ENCODE measurements at places on chromosomes 7 and 10. TPM values are rescaled to one million over a fixed set of nuclear protein-coding genes. Genes with fewer than 3 reads are reported as not detected.

GRCh38 chr7:130926001-130926691 lies 192.1 kb upstream of the KLF14 start:
- no peaks in the 10 kb centered on the region for H3K36me3 ChIP-seq
- no peaks in the 10 kb centered on the region for H3K27me3 ChIP-seq
- no peak for DNase-seq
- peaks cover 15% of the 10 kb centered on the region for H3K4me1 ChIP-seq
- H3K27ac ChIP-seq: no peak overlapping the region

DNA sequence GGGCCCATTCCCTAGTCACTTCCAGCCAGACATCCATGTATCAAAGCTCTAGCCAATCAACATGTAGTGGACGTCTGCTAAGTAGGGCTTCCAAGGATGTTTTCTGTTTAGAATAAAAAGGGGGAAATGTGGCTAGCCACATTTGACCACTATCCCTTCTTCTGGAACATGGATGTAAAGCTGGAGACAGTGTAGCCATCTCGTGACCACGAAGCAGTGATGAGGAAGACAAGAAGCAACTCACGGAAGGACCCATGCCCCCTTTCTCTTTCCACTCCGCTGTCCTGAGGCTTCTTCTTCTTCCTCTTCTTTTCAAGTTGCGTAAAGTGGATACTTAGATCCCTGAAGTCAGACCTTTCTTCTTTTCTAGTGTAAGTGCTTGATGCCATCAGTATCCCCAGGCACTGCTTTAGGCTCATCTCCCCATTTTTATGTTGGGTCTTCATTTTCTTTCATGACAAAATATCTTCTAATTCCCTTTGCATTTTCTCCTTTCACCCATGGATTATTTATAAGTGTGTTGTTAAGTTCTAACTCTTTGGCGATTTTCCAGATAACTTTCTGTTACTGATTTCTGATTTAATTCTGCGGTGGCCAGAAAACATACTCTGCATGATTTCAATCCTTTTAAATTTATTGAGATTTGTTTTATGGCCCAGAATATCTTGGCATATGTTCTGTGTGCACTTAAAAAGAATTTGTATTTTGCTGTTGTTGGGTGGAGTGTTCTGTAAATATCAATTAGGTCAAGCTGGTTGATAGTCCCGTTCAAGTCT lies 594.5 kb downstream of the SDK1 start:
- H3K27ac ChIP-seq: no peak overlapping the region
- H3K4me1 ChIP-seq: peaks cover 24% of the 10 kb centered on the region
- no peaks in the 10 kb centered on the region for H3K36me3 ChIP-seq
- H3K4me3 ChIP-seq: no peak overlapping the region

The LRRC61 gene
- 10.2 TPM for total RNA-seq

The PLAU gene
- 100 TPM for total RNA-seq

DNA sequence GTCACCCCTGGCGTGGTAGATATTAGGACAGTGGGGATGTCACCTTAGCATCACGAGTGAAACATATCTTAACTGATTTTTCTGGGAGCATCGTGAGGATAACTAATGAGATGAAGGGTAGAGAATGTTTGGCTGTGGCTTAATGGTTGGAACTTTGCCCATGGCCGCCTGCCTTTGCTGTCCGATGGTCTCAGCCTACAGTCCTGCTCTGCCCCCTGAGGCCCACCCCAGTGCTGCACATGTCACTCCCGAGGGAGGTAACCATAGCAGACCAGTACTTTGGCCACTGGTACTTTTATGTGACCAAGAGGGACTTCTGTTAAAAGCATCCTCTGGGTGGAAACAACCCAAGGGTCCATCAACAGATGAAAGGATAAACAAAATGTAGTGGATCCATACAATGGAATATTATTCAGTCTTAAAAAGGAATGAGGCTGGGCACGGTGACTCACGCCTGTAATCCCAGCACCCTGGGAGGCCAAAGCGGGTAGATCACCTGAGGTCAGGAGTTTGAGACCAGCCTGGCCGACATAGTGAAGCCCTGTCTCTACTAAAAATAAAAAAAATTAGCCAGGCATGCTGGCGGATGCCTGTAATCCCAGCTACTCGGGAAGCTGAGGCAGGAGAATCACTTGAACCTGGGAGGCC lies 58.4 kb downstream of the TACR2 start:
- no peaks in the 10 kb centered on the region for H3K27me3 ChIP-seq
- H3K4me3 ChIP-seq: no peak overlapping the region
- H3K27ac ChIP-seq: peak overlapping the region; percentile 97

DNA sequence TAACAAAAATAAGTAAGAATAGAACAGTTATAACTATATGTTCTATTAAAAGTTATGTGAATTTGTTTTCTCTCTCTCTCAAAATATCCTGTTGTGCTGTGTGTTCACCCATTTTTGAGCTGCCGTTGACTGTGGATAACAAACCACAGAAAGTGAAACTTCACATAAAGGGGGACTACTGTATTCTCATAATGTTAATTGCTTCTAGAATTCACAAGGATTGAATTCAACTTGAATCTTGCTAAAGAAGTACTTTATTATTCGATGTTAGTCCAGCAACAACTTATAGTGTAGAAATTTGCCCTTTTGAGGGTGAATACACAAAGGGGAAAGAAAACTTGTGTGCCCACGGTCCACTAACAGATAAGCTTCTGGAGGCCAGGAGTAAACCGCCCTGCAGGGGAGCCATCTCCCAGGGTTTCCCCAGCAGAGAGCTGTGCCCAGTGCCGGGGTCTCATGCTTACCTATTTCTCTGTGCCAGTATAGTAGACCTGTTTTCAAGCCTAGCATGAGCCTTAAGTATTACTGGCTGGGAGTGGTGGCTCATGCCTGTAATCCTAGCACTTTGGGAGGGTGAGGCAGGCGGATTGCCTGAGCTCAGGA lies 87.1 kb downstream of the KAT6B start:
- DNase-seq: no peak
- no peak overlapping the region for H3K4me3 ChIP-seq
- H3K36me3 ChIP-seq: no peaks in the 10 kb centered on the region
- H3K4me1 ChIP-seq: peaks cover 6% of the 10 kb centered on the region
- no peak overlapping the region for H3K27ac ChIP-seq
- H3K27me3 ChIP-seq: no peaks in the 10 kb centered on the region

Measured in thoracic aorta (tissue), 2 donors.